ENCODE measurements at places on chromosomes 3 and 15.
A peak's percentile ranks its signal among the peaks of the same experiment; 100 is the strongest.

DNA sequence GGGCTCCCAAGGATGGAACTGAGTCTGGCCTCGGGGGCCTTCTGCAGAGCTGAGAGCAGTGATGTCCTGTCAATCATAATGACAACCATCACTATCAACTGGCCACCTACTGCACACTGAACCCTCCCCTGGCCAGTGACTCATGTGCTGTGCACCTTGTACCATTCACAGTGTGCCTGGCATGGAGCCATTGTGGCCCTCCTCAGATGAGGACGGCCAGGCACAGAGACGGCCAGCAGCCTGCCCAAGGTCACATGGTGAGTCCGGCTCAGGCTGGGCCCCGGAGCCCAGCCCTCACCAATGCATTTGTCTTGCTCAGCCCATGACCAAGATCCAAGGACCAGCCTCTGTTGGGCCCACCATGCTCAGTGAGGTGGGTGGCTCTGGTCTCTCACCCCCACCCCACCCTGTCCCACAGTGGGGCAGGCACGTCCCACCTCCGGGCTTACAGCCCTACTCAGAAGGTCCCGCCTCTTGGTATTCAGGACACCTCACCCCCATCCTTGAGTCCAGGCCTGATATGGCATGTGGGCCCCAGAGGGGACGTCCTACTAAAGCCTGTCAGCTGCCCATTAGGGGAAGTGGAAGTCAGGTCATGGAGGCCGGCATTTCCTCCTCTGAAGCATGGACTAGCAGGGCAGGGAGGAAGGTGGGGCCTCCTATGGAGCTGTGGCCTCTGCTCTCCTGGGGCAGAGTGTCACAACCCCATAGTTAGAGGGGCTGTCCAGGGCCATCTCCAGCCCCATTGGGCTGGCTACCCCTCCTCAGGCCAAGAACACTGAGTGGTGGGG lies 35.9 kb upstream of the TMEM115 start:
- no peak for DNase-seq

DNA sequence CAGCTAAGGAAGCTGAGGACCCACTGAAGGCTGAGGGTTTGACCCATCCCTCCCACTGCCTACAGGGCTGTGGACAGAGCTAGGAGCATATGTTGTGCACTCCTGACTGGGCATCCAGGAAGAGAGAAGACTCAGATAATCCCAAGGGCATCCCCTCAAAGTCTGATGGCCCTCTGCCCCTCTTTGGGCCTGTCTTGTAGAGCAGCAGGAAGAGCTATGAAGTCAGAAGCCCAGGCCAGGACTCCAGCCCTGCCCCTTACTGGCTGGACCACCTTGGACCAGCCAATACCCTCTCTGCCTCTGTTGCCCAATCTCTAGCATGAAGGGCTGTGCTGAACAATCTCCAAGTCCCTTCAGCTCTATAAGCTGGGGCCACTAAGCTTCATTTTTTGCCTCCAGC lies 210.8 kb downstream of the RPLP1 start:
- DNase-seq = no peak

DNA sequence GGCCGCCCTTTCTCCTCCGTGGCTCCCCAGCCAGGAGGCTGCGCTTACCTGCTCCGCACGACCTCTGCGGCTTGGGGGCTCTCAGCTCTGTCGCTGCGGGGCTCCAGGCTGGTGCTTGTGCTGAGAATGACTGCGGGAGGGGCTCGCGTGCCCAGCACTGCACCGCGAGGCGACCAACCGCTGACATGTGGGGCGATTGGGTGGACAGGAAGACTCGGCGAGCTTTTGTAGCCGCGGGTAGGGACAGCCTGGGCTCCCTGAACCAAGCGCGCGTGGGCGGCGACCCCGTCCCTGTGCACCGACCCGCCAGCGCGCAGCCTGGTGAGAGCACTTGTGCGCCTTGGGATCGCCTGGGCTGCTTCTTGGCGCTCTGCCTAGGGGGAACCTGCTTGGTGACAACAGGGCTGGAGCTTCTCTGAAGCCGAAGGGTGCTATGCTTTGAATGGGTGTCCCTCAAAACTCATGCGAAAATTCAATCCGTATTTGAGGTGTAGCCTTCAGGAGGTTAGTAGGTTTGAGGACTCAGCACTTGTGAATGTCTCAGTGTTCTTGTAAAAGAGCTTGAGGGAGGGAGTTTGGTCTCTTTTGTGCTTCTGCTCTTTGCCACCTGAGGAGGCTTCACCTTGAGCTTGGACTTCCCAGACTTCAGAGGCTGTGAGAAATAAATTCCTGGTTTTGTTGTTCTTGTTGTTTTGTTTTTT lies 50.4 kb downstream of the IL12A start:
- no peak for DNase-seq

- no peak for DNase-seq
These were observed 1.2 kb downstream of the MYZAP start for GRCh38 chr15:57592836-57593420.

- DNase-seq = no peak
These were observed 57.2 kb downstream of the PLD1 start for GRCh38 chr3:171753025-171753472.

GRCh38 chr3:141070727-141071357 lies 19.7 kb downstream of the SPSB4 start:
- no peak for DNase-seq

DNA sequence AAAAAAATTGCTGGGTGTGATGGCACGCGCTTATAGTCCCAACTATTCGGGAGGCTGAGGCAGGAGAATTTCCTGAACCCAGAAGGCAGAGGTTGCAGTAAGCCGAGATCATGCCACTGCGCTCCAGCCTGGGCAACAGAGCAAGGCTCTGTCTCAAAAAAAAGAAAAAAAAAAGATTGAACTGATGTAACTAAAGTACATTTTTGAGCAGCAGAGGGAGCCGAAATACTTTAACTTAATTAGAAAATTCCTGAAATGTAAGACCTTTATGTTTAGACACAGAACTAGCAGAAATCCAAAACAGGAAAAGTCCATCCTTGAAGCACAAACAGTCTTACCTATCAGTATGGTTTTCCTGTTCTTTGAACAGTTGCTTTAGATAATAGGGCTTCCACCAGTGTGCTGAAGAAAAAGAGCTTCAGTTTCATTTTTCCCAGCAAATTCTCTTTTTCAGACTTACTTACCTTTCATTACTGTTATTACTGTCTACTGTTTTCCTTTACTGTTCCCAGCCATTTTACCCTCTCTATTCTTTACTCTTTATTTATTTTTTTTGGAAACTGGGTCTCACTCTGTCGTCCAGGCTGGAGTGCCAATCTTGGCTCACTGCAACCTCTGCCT lies 33.4 kb upstream of the ZNF609 start:
- no peak for DNase-seq

- no peak for DNase-seq
These were observed 965 bp downstream of the FLNB start for GRCh38 chr3:58009026-58009748.

- no peak for DNase-seq
These were observed 15.6 kb upstream of the UBE2Q2 start for GRCh38 chr15:75827691-75828090.

- DNase-seq = no peak
These were observed 46.6 kb upstream of the SERPINI2 start for GRCh38 chr3:167520266-167521005.

DNA sequence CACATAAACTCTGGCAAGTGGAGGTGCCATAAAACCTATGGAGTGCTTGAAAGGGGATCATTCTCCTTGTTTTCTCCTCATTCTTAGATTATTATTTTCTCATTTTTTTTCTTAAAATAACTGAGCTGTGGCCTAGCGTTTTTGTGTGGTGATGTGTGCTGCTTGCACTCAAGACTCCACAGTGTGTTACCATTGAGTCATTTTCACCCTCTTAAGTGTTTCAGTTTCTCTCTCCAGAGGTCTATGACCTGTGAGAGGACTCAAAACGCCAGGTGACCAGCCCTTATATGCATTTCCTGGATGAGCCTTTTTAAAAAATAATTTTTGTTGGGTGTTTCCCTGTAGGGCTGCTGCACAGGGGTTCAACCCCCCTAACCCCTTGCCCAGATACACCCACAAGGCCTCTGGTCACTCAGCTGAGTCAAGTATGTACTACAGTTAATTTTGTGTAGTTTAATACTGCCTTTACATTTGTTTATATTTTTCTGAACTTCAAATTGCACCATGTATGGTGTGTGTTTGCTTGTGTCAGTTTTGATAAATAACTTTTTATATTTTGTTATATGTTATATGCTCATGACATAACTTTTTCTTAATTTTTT lies 15.4 kb upstream of the BTLA start:
- no peak for DNase-seq

GRCh38 chr15:63884953-63885352 lies 51.2 kb upstream of the HERC1 start:
- DNase-seq = no peak

GRCh38 chr3:196712514-196713413 lies 587 bp downstream of the PIGX start:
- DNase-seq = peak; percentile 25

- DNase-seq = no peak
These were observed 61.4 kb downstream of the GOLIM4 start for GRCh38 chr3:168034152-168034928.

DNA sequence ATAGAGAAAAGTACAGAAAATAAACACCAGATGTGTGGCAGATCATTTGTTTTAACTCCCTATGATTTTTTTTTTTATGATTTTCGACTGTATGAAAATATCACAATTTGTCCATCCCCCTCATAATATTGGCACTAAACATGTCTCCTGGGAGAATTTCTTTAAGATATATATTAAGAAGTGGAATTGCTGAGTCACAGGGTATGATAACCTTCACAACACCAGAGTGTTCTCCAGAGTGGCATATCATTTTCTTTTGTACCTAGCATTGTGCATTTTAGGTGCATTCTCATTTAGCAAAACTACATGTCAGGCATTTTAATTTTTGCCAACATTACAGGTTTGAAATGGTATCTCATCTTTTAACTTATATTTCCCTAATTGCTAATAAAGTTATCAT lies 170.9 kb downstream of the FRMD5 start:
- DNase-seq = no peak

DNA sequence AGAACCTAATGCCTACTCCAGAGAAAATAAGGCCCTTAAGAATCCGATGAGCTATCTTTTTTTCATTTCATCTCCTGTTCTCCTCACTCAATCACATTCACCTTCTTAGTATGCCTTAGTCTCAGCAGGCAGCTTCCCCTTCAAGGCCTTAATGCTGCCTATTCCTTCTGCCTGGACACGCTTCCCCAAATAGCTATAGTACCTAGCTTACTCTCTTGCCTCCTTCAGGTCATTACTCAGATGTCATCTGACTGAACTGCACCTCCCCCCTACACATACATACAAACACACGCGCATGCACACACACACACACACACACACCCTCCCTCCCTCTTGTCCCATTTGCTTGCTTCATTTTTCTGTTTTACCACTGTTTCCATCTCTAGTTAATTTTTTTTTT lies 191.5 kb upstream of the MLF1 start:
- DNase-seq = no peak

DNA sequence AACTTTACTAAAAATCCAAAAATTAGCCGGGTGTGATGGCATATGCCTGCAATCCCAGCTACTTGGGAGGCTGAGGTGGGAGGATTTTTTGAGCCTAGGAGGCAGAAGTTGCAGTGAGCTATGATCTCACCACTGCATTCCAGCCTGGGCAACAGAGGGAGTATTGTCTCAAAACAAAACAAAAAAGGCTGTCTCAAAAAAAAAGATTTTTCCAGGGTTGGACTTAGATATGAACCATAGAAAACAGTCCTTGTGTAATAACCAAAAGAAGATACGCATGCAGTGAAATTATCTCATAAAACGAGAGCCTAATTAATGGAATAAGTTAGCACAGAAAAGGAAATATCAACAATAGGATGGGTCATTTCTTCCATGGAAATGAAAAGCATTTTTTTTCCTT lies 320.4 kb upstream of the RASGRP1 start:
- DNase-seq = no peak

DNA sequence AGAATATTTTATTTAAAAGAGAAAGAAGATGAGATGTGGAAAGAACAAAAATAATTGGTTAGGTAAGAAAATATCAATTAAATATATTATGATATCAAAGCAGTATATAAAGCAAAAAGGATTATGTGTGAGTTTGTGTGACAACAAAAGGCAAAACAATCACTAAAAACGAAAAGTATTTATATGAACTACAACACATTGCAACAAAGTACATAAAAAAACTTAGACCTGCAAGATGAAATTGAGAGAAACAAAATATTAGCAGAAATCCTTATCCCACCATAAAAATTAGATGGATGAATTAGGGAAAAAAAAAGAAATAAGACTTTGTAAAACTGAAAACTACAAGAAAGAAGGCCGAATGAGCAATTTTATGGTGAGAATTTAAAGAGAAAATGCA lies 27.3 kb upstream of the IGF1R start:
- DNase-seq = no peak

- DNase-seq = no peak
These were observed 55.9 kb downstream of the TRA2B start for GRCh38 chr3:185881926-185882325.

- no peak for DNase-seq
These were observed 46.0 kb downstream of the ERC2 start for GRCh38 chr3:56422316-56422715.

DNA sequence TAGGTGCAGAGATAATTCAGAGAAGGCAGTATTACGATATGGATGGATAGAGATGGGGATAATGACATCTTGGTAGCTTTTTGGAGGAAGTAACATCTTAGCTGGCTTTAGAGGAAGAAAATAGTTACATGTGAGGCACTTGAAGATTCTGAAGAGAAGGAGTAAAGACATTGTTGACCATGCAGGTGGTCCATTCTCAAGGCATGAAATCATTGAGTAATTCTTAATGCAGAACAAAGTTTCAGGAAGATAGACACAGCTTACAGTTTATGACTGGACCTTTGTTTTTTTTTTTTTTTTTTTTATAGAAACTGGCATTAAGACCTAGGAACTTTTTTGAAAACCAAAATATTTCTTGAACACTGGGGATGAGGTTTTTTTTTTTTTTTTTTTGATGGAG lies 28.2 kb downstream of the MBNL1 start:
- DNase-seq = no peak

DNA sequence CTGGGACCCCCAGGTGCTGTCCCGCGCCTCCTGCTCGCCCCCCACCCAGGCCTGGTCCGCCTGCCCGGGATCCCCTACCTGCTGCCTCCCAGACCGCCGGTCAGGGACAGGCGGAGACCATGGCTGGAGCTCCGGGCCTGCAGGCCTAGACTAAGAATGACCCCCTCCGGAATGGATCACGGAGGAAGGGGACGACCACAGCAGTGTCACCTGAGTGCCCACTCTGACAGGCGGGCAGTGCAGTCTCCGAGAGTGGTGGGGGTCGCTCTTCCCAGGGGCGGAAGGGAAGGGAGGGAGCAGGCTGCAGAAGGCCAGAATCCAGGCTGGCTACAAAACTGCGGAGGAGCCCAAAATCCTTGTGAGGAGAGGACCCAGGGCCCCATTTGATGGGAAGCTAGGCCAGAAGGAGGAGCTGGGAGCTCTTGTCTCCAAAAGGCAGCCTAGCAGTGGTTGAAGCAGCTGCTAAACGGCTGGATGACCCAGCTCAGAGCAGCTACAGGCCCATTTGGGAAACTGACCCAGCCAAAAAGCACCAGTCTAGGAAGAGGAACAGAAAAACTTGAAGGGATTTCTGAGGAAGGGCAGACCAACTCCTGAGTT lies 908 bp upstream of the RAB43 start:
- no peak for DNase-seq

- DNase-seq = no peak
These were observed 379.5 kb upstream of the AGTR1 start for GRCh38 chr3:148318240-148318639.

- DNase-seq = no peak
These were observed at the start of gene SNX22 for GRCh38 chr15:64151727-64152506. Gene SNX22 (plus strand): TSS chr15:64151731. CDS start chr15:64151776, 45 bp downstream.

- no peak for DNase-seq
These were observed 54.0 kb downstream of the POLQ start for GRCh38 chr3:121491683-121492320.

- DNase-seq = no peak
These were observed 166.6 kb downstream of the PLD1 start for GRCh38 chr3:171643681-171644080.

Data from stimulated activated CD4-positive, alpha-beta T cell treated with anti-CD3 and anti-CD28 coated beads, TNF-alpha, amount 100 ng/mL, for 48 hours (primary cell).